Stimulated activated CD8-positive, alpha-beta memory T cell treated with anti-CD3 and anti-CD28 coated beads, Interleukin-7, amount 100 ng/mL, for 48 hours (primary cell): ENCODE measurements at places on chromosomes 6 and 20.

GRCh38 chr20:16942756-16943155 lies 194.6 kb downstream of the OTOR start:
- no peak for DNase-seq

- no peak for DNase-seq
Measured at GRCh38 chr20:25376886-25377285, 13.7 kb downstream of the ABHD12 start.

DNA sequence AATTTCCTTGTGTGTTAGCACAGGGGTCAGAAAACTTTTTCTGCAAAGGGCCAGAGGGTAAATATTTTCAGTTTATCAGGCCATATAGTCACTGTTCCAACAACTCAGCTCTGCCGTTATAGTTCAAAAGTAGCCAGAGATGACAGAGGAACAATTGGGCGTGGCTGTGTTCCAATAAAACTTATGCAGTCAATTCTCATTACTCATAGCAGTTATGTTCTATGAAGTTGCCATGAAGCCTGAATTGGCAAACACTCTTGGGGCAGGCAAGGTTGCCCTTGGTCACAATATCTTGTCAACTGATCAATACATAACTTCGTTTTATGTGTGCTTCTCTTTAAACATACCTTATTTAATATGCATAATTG lies 304.2 kb downstream of the TFAP2C start:
- DNase-seq, result no peak

- DNase-seq, result no peak
Measured at GRCh38 chr6:51972659-51973058, 114.8 kb downstream of the PKHD1 start.
